RPMI8226 (cell line): ENCODE measurements at places on chromosomes 12 and 14.
A peak's percentile ranks its signal among the peaks of the same experiment; 100 is the strongest.

DNA sequence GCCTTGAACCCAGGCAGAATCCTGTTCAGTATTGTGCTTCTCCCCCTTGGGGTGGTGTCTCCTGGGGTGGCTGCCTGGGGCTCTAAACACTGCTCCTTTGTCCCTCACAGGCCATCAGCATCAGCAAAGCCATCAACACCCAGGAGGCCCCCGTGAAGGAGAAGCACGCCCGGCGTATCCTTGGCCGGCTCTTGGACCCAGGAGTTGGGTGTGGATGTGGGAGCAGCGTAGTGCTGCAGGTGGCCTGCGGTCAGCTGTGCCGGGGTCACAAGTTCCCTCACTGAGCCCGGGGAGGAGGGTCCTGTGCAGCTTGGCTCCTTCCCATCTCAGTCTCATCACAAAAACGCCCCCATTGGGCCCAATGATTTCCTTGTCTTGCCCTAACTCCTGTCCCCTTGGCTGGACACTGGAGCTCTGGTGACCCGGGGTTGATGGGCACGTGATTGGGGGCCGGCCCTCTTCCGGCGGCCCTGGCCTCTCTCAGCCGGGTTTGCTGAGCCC, 12.7 kb downstream of the HIP1R start:
- no peak for DNase-seq

DNA sequence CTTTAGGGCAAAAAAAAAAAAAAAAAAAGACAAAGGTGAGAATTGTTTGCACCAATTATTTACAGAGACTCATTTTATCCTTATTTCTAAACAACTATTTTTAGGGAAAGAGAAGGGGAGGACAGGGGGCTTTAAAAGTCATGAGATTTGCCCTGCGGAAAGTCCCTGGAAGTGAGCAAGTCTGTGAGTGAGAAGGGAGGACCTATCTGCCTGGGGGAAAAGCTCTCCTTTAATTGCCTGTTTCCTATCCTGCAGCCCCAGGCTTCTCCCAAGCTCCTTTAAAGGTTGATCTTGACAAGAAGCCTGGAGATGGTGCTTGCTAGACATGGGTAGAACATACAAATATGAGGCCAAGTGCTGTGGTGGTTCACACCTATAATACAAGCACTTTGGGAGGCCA, 8.3 kb upstream of the CHST11 start:
- DNase-seq: no peak

DNA sequence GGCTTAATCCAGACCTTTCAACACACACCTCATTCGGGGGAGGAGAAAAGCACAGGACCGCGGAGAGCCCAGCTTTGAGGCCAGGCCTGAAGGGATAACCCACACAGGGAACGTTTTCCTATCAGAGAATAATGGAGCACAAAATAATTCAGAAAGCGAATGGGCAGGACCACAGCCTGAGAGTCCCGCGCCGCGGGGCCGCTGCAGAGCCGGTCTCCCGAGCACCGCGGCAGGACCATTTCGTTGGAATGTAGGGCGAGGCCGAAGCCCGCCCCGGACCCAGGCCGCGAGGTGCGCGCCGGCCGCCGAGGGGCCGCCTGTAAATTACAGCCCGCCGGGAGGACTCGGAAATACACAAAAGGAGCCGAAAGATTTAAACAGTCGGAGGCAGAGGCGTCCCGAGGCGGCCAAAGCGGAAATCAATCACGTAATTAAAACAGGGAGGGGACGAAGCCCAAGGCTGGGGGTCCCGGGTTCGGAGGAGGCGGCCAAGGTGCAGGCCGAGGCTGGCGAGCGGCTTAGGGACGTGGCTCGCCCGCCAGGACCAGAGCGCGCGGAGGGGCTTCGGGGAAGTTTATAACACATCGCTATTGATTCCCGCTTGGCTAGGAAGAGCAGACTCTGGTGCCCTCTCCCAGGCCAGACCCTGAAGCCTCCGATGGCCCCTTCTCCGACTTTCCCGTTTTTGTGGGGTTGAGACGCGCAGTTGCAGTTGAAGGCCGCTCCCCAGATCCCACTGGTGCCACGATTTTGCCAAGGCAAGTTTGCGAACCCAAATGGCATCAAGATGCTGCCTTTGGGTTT, 6.3 kb upstream of the HOXC4 start:
- no peak for DNase-seq

- DNase-seq: no peak
Measured at GRCh38 chr14:33451211-33451610, 499.7 kb downstream of the EGLN3 start.

DNA sequence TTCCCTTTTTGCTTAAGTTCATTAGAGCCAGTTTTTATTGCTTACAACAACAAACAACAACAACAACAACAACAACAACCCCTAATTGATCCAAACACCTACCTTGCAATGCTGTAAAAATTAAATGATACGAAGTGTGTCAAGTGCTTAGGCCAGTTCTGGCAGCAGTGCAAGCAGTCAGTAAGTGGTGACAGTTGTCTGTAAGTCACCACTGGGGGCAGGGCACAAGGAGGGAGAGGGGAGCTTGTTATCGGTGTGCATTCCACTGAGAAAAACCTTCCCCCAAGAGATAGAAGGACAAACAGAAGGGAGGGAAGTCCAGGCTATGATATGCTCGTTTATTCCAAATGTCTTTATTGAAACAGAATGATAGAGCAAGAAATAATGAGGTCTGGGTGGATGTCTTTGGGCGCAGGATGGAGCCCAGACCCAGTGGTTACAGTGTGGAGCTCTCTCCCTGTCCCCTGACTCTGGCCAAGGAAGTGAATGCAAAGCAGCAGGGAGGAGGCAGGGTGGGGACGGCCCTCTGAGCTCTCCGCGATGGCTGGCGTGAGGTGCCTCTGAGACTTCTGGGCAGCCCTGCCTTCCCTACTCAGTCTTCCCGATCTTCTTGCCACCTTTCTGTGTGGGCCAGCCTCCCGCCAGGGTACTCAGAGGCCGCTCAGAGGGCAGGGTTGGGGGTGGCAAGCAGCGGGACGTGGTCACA, 6.5 kb downstream of the SLC22A17 start:
- no peak for DNase-seq

DNA sequence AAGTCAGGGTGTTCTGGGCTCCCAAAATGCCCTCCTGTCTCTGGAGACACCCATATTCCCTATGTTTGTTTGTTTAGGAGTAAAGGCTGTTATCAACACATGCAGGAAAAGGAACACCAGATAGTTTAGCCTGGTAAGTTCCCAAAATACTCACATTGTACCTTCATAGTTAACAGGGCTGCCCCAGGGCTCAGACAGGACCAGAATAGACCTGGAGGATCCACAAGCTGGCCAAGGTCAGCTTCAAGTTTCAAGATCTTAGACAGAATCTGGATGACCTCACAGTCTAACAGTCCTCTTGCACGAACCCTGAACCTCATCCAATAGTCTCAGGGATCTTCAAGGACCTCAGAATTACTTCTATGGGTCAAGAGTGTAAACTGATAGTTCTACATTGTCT, 18.1 kb upstream of the HSP90B1 start:
- no peak for DNase-seq

DNA sequence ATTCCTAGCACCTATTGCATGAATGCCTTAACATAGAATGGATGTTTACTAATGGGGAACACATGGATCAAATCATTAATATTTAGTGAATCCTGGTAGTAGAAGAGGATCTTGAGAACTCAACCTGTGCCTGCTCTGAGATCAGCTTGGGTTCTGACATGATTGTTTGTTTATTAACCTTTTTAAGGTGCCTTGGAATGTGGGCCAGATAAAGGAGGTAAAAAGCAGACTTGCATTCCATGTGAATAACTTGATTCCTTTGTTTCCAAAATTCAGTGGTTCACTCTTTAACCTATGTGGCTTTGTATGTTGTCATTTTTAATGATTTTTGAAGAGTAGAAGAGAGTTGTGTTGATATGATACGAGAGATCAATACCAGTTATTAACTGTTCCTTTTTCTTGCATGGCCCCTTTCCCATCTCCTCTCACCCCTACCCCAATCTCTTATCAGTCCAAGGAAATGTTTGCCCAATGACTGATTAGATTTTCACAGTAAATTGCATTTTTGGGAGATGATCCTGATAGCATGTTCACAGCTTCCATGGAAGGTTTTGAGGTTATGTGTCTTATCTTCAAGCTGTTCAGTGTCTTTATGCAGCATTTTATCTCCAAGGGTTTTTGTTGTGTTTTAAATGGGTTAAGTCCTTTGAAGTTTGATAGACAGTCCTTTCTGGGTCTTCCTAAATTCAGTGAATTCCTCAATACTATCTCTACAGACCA, 193.7 kb upstream of the FRMD6 start:
- DNase-seq: no peak

DNA sequence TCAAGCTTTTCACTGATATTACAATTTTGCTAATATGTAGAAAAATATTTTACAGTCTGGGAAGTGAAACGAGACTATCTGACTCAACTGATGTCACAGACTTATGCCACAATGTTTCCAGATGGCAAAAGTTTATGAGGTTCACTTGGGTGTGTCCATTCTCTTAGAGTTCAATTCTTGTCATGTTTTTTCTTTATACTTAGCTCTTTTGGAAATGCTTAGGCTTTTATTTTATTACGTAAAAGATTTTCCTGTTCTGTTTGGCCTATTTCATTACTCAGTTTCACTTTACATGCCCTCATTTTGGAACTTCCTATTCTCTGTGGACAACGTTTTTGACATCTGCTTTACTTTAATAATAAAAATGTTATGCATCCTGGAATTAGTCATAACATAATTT, 2.1 kb upstream of the PDZRN4 start:
- no peak for DNase-seq

- no peak for DNase-seq
Measured at GRCh38 chr12:109696485-109697269, 16.9 kb upstream of the FAM222A start.

- DNase-seq: no peak
Measured at GRCh38 chr14:85325134-85326017, 204.6 kb upstream of the FLRT2 start.

- DNase-seq: no peak
Measured at GRCh38 chr12:56122637-56123036, 4.6 kb downstream of the ZC3H10 start.

DNA sequence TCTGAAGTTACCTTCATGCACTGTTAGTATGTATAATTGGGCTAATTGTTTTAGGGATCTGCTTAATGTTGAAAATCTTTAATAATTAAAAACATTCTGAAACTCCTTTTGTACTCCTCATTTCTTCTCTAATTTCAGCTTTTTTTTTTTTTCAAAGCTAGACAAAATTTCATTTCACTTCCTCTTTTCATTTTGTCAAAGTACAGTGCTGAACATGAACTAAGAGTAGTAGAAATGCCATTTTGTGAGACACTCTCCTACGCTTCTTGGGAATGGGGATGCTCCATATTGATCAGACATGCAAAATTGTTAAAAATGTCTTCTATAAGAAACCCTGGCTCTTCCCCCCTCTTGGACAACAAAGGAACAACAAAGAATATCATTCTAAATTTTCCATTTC, 1.7 kb downstream of the ABCD2 start:
- peak; percentile 54 for DNase-seq

- DNase-seq: no peak
Measured at GRCh38 chr12:90589956-90590355, 365.0 kb downstream of the CCER1 start.

GRCh38 chr12:62523619-62524018, 57.0 kb downstream of the MON2 start:
- no peak for DNase-seq

- no peak for DNase-seq
Measured at GRCh38 chr14:98269533-98269932, 1002.5 kb downstream of the BCL11B start.

GRCh38 chr14:81066672-81067071, 111.3 kb downstream of the TSHR start:
- DNase-seq: no peak

DNA sequence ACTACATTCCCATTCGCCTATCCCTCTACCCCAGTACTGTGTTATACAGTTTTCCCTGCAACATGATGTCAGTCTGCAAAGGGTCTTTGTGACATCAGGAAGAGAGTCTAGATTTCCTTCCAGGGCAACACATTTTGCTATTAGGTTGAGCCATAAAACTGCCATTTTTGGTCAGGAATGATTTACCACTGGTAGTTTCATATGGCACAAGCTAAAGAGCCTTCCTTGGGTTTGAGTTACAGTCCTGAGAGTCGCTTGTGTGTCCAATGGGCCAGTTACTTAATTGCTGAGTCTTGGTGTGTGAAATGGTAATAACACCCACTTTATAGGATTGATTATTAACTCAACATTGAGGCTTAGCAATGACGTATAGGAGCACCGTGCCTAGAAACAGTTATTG, 22.6 kb upstream of the AMIGO2 start:
- no peak for DNase-seq

- DNase-seq: no peak
Measured at GRCh38 chr12:70268972-70269371, 25.7 kb downstream of the CNOT2 start.

- no peak for DNase-seq
Measured at GRCh38 chr12:27081668-27082111, 688 bp downstream of the C12orf71 start.

DNA sequence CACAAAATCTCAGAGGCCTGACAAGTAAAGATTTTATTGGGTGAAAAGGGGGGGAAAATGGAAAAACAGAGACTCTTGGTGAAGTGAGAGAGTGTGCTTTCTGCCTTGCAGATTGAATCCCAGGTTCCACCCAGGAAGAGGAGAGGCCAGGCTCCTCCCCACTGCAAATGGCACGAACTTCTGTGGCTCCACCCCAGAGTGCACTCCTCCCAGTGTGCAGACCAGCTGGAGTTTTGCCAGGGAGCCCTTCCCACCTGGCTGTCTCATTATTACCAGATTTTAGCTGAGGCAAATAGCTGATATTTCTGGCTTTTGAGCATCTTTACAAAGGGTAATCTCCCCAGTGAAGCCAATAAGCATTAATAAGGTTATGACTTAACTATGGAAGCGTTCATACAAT, 51.9 kb downstream of the TESPA1 start:
- peak; percentile 45 for DNase-seq

DNA sequence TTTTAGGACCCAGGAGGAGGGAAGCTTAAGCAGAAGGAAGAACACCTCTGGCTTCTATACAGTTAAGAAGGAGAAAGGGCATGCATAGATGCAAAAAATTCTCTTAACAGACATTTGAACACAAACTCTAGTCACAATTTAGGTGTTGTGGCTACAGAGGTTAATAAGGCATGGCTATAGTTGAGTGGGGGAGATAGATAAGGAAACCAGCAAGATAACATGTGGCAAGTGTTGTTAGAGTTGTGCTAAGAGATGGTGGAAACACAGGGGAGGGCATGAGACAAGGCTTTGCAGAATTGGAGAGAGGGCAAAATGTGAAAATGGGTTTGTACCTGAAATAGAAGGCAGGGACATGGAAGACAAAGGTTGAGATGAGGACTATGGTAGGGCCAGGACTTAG, 88.9 kb downstream of the MSRB3 start:
- DNase-seq: no peak

GRCh38 chr12:34347367-34347766, 325.1 kb downstream of the ALG10 start:
- DNase-seq: peak; percentile 67

- peak; percentile 48 for DNase-seq
Measured at GRCh38 chr12:4356041-4356327, 23.5 kb downstream of the FGF23 start.

DNA sequence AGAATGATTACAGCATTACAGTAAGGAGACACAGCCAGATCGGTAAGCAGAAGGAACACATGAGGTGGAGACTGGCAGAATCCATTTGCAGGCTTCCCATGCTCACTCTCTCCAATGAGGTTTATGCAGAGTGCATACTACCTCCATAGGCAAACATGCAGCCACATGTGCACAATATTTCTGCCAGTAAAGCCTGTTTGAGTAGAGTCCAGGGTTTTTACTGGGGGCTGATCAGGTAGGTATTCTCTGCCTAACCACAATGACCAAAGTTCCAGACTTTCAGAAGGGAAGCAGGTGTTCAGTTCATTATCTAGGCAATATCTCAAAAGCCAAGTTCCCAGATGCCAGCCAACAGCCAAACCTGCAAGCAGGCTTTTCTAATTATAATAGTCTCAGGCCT, 31.1 kb downstream of the INTS13 start:
- peak; percentile 85 for DNase-seq
